ENCODE measurements at places on chromosomes 3 and 15.

GRCh38 chr15:78302579-78303312, 3.3 kb upstream of the SKIC8 start:
- DNase-seq, result peak; percentile 68

DNA sequence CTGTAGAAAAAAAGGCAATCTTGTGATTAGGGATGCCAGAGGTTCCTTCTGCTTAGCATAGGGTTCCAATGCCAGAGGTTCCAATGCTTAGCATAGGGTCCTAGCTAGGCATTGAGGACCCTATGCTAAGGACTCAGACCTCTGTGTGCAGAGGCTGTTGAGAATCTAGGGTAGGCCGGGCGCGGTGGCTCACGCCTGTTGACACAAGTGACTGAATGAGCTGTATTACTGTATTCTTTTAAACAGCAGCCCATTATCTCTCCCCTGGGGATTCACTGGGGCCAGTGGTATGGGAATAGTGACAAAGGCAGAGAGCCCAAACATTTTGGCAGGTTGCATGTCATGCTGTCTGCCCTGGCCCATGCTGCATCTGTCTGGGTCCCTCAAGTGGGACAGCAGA, 16.2 kb downstream of the PAK6 start:
- DNase-seq, result no peak

GRCh38 chr15:82298520-82298919, 35.9 kb downstream of the SAXO2 start:
- no peak for DNase-seq

DNA sequence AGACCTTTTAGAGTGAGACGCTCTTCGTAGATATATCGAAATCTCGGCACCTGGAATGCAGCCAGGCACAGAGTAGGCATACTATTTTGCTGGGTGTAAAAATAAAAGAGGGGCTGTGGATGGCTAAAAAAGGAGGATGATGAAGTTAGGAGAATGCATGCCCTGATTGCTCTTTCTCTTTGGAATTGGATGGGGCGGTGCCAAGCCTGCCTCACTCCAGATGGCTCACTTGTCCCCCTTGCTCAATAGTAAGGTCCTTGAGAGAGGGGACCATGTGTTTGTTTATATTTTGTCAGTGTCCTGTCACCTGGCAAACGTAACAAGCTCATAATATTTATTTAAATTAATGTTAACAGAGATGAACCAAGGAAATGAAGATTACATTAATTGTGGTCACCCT, 33.0 kb downstream of the SNRK start:
- DNase-seq, result no peak

DNA sequence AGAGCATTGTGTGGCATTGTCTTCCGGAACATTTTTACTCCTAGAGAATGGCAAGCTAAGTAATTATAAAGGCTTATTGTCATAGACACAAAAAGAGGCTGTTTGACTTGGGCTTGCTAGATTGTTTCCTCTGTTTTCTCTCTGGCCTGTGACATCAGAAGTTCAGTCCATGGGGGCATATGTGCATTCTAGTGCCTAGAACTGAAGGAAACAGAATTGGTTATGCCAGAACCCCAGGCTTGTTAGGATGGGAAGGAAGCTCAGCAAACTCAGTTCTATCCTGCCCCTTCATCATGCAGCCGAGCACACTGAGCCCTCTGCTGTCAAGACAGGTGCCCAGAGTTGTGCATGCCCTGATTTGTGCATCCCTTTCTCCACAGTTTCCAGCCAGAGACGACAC, 131.3 kb downstream of the PDE8A start:
- no peak for DNase-seq

- no peak for DNase-seq
Measured at GRCh38 chr15:72229076-72229946, 1.7 kb downstream of the PKM start.

GRCh38 chr3:110178965-110179364, 841.6 kb upstream of the DPPA4 start:
- no peak for DNase-seq

GRCh38 chr3:713006-713621, 379.7 kb upstream of the CNTN6 start:
- DNase-seq, result peak; percentile 9

GRCh38 chr15:88282614-88283013, 26.1 kb upstream of the NTRK3 start:
- DNase-seq, result no peak

GRCh38 chr15:74403991-74404563, 29.7 kb downstream of the SEMA7A start:
- DNase-seq, result no peak

DNA sequence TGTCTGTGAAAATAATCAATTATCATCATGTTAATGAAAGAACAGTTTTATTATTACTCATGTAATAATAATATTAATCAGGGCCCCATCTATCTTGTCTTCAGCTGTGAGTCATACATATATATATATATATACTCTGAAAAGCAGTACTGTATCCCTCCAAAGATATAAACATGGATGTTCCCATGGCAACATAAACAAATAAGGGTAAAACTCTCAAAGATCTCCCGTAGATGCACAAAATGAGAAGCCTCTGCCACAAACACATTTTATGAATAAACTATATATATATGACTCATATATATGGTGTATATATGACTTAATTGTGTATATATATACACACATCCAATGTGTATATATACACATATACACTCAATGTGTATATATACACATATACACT, 163.8 kb upstream of the ARHGEF26 start:
- DNase-seq, result no peak

DNA sequence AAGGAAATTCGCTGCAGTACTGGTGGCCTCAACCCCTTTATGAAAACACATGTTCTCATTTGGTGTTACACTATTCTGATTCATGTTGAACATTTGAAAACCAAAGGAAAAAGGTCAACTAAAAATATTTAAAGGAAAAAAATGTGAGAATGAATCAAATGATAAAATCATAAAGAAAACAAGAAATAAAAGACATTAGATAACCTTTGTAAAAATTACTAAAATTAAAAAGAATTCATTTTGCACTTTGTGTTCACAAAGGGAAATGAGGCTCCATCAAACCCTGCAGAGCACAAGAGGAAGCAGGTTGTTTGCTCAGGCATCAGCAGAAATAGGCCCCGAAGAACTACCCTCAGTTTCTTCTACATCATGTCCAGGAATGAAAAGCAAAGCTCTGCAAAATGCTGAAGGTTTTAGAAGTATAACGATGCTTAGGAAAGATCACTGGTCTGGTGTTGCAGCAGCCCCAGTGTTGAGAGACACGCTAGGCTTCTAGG, 41.2 kb downstream of the MAP4 start:
- no peak for DNase-seq

- no peak for DNase-seq
Measured at GRCh38 chr3:97883736-97884135, 61.9 kb downstream of the CRYBG3 start.

- DNase-seq, result no peak
Measured at GRCh38 chr15:40985541-40986330, 32.5 kb downstream of the CHAC1 start.

Measured in HAP-1 (cell line).